NCI-H446 treated with DMSO at 0.1 percent for 48 hours (cell line): ENCODE measurements at places on chromosomes 12 and 14.

- DNase-seq = peak; percentile 51
Observed at GRCh38 chr12:104468371-104468770, 11.6 kb downstream of the CHST11 start.

- DNase-seq = no peak
Observed at GRCh38 chr12:52519826-52520662, at the start of gene KRT5. TSS of gene KRT5 (minus strand) at chr12:52520394. CDS start at chr12:52520296, 98 bp downstream.

GRCh38 chr14:89797148-89797547 is 157.4 kb downstream of the EFCAB11 start:
- no peak for DNase-seq

GRCh38 chr14:52106840-52107239 is 38.0 kb upstream of the NID2 start:
- no peak for DNase-seq

GRCh38 chr12:34126239-34126641 is 103.9 kb downstream of the ALG10 start:
- no peak for DNase-seq

- peak; percentile 43 for DNase-seq
Observed at GRCh38 chr12:70576341-70577282, 60.6 kb downstream of the PTPRB start.

GRCh38 chr14:83611906-83612390 is 1918.0 kb upstream of the FLRT2 start:
- no peak for DNase-seq

DNA sequence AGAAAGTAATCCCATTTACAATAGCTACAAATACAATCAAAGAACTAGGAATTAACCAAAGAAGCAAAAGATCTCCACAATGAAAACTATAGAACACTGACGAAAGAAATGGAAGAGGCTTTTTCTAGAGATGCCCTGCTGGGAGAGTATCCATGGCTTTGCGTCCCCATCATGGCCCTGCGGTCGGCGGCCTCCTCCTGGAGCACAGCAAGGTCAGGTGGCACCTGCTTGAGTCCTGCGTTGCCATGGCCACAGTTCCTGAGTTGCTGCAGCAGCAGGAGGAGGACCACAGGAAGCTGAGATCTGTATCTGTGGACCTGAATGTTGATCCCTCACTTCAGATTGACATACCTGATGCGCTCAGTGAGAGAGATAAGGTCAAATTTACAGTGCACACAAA is 143.5 kb downstream of the SLC5A8 start:
- no peak for DNase-seq

DNA sequence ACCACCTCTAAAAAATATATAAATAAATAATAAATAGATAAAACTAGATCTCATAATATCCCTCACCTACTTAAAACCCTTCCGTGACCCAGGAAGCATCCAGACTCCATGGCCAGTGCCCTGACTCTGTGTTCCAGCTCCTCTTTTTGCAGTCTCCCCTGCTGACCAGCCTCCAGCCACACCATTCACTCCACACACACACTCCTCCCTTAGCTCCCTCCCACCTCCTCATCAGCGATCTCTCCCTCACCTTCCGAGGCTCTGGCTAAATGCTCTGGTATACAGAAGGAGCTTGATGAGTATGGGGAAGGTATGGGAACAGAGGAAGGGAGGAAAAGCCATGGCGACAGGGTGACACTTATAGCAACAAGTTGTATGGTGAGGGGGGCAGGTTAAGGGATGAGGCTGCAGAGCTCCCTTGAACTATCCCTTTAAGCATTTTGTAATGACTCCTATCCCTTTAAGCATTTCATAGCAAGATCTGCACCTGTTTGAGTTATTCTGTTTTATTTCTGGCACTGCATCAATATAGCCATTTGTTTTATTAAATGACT is 26.1 kb upstream of the EIF4B start:
- DNase-seq = no peak

DNA sequence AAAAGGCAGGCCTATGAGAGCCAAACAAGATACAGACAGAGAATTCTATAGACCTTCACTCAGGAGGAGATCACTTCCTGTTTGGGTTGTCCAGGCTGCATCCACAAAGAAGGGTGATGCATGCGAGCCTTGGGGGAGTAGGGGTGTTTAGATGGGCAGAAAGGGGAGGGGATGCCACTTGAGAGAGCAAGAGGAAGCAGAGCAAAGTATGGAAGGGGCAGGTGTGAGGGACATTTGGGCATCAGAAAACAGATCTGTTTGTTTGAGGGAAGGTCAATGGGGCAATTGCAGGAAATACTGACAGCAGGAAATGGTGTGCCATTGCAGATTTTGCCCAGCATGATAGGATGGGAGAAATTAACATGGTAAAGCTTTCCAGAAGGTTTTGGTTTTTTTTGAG is 146.4 kb upstream of the FOXN3 start:
- DNase-seq = no peak

DNA sequence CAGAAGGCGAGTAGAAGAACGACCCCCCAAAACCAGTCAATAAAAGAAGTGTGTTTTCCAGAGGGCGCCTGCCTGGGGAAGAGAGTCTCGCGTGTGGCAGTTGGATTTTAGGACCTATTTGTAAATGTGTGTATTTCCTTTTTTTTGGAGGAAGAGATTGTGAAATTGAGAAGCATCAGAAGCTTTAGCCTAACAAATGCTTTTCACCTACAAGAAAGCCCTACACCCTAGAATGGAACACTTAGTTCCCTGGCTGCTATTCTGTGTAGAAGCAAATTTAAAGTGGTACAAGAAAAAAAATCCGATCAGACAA is 1.3 kb downstream of the RCOR1 start:
- DNase-seq = no peak
